ENCODE measurements at places on chromosomes 16 and 17.

- DNase-seq: no peak
These were observed 34.0 kb upstream of the IRF8 start for GRCh38 chr16:85864965-85865364.

GRCh38 chr17:41799366-41799765 lies 12.4 kb downstream of the P3H4 start:
- DNase-seq: no peak

GRCh38 chr17:76276461-76277299 lies 11.5 kb downstream of the UBALD2 start:
- DNase-seq: no peak

DNA sequence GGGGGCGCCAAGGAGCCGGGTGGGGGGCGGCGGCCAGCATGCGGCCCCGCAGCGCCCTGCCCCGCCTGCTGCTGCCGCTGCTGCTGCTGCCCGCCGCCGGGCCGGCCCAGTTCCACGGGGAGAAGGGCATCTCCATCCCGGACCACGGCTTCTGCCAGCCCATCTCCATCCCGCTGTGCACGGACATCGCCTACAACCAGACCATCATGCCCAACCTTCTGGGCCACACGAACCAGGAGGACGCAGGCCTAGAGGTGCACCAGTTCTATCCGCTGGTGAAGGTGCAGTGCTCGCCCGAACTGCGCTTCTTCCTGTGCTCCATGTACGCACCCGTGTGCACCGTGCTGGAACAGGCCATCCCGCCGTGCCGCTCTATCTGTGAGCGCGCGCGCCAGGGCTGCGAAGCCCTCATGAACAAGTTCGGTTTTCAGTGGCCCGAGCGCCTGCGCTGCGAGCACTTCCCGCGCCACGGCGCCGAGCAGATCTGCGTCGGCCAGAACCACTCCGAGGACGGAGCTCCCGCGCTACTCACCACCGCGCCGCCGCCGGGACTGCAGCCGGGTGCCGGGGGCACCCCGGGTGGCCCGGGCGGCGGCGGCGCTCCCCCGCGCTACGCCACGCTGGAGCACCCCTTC lies 484 bp downstream of the FZD2 start:
- peak; percentile 19 for DNase-seq

GRCh38 chr16:82108100-82108499 lies 61.9 kb downstream of the MPHOSPH6 start:
- no peak for DNase-seq
